ENCODE measurements at places on chromosomes 1 and 21. TPM values are rescaled to one million over a fixed set of nuclear protein-coding genes. Genes with fewer than 3 reads are reported as not detected.

UBL4B gene
- total RNA-seq: not detected

C1orf105 gene
- not detected for total RNA-seq

ZNF124 gene
- 101 TPM for total RNA-seq

HSF2BP gene
- total RNA-seq: 1.7 TPM

DNA sequence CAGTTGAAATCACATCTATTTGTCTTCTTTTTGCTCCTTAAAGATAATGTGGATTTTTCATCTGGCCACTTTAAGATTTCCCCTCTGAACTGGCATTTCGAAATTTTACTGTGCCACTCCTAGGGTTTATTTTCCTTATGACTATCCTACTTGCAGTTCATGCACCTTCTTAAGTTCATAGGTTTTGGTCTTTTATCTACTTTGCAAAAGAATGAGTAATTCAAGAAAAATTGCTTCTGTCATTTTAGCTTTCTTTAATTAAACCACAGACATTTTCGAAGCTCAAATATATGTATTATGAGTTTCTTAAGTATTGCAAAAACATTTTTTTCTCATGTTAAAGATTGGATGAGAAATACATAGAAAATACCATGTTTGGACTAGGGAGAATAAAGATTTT lies 1244.8 kb upstream of the TMPRSS15 start:
- DNase-seq: no peak

DNA sequence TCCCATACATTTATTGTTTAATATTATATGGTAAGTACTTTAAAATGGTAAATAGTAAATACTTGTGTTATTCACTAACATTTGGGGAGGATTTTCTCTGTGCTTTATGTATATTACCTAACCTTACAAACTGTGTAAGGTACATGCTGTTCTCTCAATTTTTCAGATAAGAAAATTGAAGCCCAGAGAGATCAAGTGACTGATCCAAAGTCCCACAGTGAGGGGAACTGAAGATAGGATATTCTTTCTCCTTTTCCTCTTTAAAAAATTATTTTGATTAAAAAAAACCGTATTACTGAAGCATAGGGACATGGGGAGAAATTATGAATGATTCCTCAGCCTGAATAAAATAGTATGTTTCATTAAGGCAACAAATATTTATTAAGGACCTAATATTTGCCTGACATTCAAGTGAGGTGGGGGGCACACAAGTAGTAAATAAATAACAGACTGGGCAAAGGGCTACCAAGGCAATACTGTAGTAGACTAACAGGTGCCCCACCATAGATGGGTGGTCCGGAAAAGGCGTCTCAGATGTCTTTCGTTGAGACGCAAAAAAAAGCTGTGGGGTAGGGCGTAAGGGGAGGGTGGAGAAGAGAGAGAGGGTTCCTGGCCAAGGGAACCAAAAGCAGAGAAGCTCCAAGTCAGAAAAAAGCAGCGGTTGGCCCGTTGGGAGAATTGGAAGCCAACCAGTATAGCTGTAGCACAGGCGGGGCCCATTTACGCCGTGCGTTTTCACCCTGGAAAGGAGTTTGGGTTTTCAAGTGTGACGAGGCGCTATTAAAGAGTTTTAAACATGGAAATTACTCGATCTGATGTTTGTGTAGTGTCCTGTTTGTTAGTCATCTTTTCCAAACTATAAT lies 944 bp upstream of the AGO3 start:
- DNase-seq: peak; percentile 85

- DNase-seq: no peak
These were observed 239.0 kb downstream of the USH2A start for GRCh38 chr1:216184126-216184680.

DNA sequence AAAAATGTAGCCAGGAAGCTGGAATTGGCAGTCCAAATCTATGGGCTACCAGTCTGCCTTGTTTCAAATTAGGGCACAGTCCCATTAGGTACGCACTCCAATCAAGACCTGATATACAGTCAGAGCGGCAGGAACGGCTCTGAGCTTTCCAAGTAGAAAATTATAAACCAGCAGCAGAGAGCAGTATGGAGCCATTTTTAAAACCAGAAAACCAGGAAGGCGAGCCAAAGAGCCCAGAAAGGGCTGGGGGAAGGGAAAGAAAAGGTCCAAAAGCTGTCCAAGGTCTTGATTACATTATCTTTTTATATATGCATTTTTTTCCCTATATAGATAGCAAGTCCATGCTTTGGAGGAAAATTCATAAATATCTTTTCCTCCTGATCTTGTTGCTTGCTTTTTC lies 719.0 kb downstream of the RWDD3 start:
- peak; percentile 59 for DNase-seq

GRCh38 chr1:162166917-162167615 lies 97.6 kb downstream of the NOS1AP start:
- DNase-seq: no peak

DNA sequence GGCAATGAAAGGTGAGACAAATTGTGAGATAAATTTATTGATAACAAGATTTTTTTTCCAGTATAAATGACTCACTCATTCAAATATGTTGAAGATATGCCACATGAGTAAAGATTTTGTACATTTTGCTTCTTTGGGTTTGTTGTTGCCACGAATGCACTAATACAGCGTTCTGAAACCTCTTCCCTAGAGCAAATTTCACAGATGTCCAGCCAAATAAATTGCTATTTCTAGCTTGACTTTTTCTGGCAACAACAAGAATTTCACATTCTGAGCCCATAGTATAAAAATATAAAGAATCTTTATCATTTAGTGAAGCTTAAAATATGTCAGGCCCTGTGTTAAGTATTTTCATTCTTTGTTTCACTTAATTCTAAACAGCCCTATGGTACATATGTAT lies 114.5 kb upstream of the COL24A1 start:
- no peak for DNase-seq

- no peak for DNase-seq
These were observed 69.0 kb downstream of the FAAP20 start for GRCh38 chr1:2125350-2126211.

DNA sequence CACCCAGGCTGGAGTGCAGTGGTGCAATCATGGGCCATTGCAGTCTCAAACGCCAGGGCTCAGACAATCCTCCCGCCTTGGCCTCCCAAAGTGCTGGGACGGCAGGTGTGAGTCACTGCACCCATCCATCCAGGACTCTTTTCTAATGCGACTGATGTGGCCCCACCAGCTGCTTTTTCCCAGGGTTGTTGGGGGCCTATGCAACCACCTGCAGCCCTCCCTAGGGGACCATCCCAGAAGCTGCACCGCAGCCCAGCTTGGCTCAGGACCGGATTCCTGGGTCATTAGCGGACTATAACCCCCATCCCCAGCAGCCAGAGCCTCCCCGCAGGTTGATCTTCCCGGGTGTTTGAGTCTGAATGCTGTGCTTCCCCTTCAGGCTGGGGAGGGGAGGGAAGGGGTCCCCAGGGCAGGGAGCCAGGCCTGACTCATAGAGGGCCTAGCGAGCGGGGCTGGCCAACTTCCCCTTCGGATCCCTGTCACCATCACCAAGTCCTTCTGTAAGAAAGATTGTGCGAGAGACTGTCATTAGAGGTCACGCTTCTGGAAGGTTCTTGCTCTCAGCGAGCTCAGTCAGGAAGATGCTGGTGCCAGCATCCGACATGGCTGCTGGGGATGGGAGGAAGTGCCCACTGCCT lies 108.7 kb upstream of the ACTRT2 start:
- DNase-seq: no peak

GRCh38 chr21:43267391-43268085 lies 98.7 kb downstream of the CRYAA start:
- no peak for DNase-seq

DNA sequence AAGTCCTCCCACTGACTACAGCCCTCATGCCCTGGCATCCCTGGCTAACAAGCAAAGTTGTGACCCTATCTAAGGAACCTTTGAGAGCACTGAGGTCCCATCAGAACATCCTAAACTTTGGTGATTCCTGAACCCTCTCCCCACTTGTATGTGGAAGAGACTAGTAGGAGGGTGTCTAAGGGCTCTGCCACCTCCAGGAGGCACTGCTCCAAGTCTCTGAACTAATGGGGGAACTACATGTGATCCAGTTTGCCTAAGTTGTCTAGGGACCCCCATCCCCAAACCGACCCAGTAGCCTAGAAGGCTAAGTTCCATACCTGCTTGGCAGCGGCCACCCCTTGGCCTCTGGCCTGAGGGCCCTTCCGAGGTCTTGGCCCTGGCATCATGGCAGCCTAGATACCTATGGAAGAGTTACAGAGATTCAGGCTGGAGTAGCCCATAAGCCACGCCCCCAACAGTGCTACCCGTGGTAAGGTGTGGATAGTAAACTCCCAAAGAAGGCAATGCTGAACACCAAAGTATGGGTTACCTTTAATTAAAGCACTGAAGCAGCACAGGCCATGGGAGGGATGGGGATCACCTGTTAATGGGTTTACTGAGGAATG lies 1.7 kb downstream of the CC2D1B start:
- DNase-seq: peak; percentile 66

DNA sequence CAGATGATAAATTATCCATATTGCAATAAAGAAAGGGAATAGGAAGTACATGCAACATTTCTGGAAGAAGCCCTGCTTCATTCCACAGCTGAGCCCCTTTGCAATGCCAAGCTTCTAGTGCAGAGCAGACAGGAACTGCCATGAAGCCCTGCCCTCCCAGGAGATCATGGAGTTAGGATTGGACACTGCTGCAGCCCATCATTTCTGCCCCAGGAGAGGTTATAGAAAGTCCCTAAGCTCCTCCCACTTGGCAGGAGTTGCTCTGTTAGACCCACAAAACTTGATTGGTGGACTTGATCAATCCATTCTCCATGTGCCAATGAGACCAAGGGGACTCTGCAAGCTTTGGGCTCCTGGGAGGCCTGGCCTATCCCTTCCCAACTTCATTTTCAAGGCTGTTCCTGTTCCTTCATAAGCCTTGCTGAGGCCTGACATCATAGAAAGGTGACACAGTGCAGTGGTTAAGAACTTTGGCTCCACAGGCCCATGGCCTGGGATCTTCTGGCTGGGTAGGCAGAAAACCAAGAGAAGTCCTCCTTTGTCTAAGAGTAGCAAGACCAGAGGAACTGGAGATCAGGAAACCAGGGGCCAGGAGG lies 1.3 kb upstream of the LAPTM5 start:
- DNase-seq: peak; percentile 72

All from endodermal cell (in vitro differentiated cells).